ENCODE measurements at places on chromosomes 2 and 18.

- H3K27ac ChIP-seq, result no peak overlapping the region
- no peak overlapping the region for H3K4me3 ChIP-seq
- H3K4me1 ChIP-seq, result no peaks in the 10 kb centered on the region
- no peaks in the 10 kb centered on the region for H3K27me3 ChIP-seq
- no peak for DNase-seq
Observed at GRCh38 chr2:150387586-150388288, 99.7 kb downstream of the RND3 start.

DNA sequence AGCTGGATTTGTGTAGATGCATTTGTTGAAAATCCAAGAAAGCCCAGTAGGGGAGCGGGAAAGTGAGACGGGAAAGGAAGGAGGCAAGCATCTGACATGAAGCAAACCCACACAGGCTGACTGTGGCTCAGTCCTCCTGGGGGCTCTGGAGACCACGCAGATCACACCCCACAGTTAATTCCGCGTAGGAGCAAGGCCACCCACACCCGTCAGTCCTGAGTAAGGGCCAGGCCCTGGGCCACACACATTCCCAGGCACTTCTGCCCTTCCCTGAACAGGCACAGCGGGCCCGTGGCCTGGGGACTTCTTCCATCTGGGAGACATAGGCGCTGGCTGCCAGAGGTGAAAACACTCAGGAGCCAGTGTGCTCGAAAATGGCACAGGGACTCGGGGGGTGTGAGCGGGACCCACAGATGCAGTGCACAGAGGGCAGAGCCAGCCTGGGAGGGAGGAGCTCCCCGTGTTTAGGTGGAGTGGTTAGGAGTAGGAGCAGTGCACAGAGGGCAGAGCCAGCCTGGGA is 19.4 kb upstream of the PRLH start:
- H3K27me3 ChIP-seq, result peaks cover 3% of the 10 kb centered on the region
- no peaks in the 10 kb centered on the region for H3K36me3 ChIP-seq
- no peaks in the 10 kb centered on the region for H3K4me1 ChIP-seq
- DNase-seq, result no peak

GRCh38 chr18:24862201-24862816 is 401.9 kb downstream of the HRH4 start:
- H3K27me3 ChIP-seq, result no peaks in the 10 kb centered on the region
- H3K4me3 ChIP-seq, result no peak overlapping the region
- H3K36me3 ChIP-seq, result no peaks in the 10 kb centered on the region
- no peaks in the 10 kb centered on the region for H3K4me1 ChIP-seq
- DNase-seq, result no peak

DNA sequence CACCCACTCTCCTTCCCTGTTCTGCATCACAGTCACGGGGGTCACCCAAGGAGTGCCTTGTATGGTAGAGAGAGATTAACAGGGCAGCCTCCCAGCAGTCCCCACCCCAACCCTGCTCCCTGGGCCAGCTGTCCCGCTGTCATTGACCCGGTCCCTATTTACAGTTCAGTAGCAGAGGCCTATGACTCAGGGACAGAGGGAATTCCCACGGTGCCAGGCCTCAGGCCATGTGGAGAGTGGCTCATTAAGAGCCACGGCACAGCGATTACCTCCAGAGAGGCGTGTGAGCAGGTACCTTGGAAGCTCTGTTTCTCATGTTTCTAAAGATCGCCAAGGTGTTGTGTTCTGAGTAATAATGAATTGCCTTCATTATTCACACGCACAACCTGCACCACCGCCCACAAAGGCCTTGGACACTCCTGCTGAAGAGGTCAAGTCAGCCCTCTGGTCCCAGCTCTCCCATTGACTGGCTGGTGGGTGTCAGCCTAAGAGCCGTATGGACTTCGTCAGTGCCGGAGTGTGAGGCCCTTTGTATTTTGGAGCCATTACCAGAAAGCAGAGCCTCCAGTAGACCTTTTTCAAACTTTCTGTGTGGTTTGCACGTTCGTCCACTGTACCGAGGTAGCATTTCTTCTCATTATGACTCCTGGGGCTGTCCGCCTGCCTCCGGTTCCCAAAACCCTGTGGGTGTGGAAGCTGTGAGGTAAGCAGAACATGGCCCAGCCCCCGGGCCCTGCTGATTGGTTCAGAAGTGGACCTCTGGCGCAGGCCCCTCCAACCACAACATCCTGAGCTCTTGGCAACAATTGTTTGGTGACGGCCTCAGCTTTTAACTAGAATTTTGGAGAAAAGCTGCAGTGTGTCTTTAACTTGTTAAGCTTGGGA is 47.0 kb downstream of the SERTAD2 start:
- H3K4me3 ChIP-seq, result peak overlapping the region; percentile 49
- H3K27me3 ChIP-seq, result no peaks in the 10 kb centered on the region
- peak overlapping the region; percentile 35 for H3K27ac ChIP-seq
- peaks cover 41% of the 10 kb centered on the region for H3K4me1 ChIP-seq
- H3K36me3 ChIP-seq, result no peaks in the 10 kb centered on the region

- no peaks in the 10 kb centered on the region for H3K36me3 ChIP-seq
- H3K4me1 ChIP-seq, result no peaks in the 10 kb centered on the region
- no peaks in the 10 kb centered on the region for H3K27me3 ChIP-seq
- H3K4me3 ChIP-seq, result no peak overlapping the region
Observed at GRCh38 chr2:225993430-225993829, 593.9 kb downstream of the NYAP2 start.

- H3K27me3 ChIP-seq, result no peaks in the 10 kb centered on the region
- H3K4me1 ChIP-seq, result peaks cover 4% of the 10 kb centered on the region
- H3K36me3 ChIP-seq, result no peaks in the 10 kb centered on the region
- no peak for DNase-seq
- H3K27ac ChIP-seq, result no peak overlapping the region
Observed at GRCh38 chr2:189175869-189176433, 3.6 kb downstream of the COL5A2 start.

- H3K4me3 ChIP-seq, result no peak overlapping the region
- H3K27ac ChIP-seq, result no peak overlapping the region
- DNase-seq, result no peak
- H3K4me1 ChIP-seq, result peaks cover 7% of the 10 kb centered on the region
- no peaks in the 10 kb centered on the region for H3K27me3 ChIP-seq
Observed at GRCh38 chr2:100214265-100214971, 72.0 kb upstream of the AFF3 start.

DNA sequence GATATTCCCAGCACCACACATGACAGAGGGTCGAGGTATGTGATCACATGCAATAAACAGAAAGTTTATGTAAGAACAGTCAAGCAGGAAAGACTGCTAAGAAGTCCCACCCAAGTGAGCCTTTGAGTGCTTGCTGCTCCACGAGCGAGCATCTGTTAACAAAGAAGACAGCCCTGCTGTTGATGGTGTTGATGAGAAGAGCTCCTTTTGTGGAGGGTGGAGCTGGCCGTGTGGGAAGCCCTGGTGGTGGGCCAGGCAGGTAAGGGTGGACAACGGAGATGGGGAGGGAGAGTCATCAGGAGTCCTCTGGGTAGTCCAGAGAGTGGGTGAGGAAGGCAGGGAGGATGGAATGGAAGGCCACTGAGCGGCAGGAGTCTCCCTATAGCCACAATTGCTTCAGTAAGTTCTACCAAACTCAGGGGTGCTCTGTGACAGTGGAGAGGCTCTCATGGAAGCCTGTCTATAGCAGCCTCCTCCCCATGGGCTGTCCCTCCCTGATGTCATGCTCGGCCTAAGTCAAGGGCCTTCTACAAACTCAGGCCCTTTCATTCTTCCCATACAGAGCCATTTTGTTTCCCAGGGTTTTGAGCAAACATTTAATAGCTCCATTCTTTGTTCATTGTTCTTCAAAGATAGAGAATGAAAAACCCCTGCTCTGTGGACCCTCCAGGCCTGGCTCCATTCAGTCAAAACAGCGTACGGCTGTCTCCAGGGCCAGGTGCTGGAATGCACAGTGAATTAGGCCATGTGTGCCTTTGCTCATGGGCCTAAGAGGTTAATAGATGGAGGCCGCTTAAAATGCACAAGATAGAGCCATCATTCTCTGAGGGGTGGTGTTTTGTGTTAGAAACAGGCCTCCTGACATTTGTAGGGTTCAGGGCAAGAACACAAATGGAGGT is 494.2 kb upstream of the RAB6C start:
- no peak overlapping the region for H3K27ac ChIP-seq
- H3K4me1 ChIP-seq, result no peaks in the 10 kb centered on the region

All from CD4-positive, alpha-beta T cell (primary cell).